ENCODE measurements at places on chromosomes 13 and 19.

- no peak for DNase-seq
These were observed 27.7 kb downstream of the TMEM161A start for GRCh38 chr19:19110410-19111135.

GRCh38 chr13:43785650-43786471, 911 bp downstream of the ENOX1 start:
- no peak for DNase-seq

DNA sequence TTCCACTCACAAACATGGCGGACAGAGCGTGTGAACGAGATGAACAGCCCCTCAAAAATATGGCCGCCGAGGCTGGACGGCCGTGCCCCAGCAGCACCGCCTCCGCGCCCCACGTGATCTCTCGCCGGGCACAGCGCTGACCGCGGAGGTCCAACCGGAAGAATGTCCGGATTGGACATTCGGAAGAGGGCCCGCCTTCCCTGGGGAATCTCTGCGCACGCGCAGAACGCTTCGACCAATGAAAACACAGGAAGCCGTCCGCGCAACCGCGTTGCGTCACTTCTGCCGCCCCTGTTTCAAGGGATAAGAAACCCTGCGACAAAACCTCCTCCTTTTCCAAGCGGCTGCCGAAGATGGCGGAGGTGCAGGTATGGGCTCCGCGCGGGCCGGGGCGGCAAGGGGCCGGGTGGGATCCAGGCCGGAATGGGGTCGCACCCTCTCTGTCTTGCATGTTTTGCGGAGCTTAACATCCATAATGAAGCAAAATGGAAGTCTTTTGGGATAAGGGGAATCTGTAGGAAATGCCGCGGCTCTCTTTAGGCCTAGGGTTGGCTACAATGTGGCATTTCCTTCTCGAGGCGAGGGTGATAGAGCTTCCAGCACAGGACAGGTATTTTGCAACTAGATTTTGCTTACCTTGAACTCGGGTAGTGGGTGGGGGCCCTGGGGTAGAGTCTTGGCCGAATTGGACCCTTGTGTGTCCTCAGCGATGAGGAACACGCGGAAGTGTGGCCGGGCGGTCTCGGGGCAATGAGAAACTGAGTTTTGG, at the start of gene RPL13A:
Gene RPL13A (plus strand): TSS at position 332 of the 769 bp plus-strand sequence. CDS start 22 bp downstream, at position 354.
- peak; percentile 100 for DNase-seq

- DNase-seq = peak; percentile 99
These were observed at the start of gene AKAP8L for GRCh38 chr19:15418579-15419412. TSS of gene AKAP8L (minus strand) at chr19:15418988. CDS start at chr19:15418923, 65 bp downstream.

- no peak for DNase-seq
These were observed 9.1 kb downstream of the MYDGF start for GRCh38 chr19:4660993-4661392.

DNA sequence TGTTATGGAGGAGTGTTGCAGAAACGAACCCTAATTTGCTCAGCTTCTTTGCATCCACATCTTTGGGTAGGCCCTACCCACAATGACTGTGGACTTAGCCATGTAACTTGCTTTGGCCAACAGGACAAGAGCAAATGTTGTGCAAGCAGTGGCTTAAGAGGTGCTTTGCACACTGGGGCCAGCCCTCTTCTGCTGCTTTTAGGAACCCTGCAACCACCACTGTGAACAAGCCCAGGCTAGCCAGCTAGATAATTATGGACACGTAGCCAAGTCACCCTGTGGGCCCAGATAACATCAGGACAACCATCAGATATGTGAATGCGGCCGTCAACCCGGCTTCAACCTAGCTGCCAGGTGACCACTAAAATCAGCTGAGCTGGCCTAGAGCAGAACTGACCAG, 17.1 kb downstream of the C19orf47 start:
- no peak for DNase-seq

- DNase-seq = no peak
These were observed 302.7 kb downstream of the DNAJC15 start for GRCh38 chr13:43326100-43326499.

- DNase-seq = no peak
These were observed 529.4 kb upstream of the HTR2A start for GRCh38 chr13:47426126-47426849.

DNA sequence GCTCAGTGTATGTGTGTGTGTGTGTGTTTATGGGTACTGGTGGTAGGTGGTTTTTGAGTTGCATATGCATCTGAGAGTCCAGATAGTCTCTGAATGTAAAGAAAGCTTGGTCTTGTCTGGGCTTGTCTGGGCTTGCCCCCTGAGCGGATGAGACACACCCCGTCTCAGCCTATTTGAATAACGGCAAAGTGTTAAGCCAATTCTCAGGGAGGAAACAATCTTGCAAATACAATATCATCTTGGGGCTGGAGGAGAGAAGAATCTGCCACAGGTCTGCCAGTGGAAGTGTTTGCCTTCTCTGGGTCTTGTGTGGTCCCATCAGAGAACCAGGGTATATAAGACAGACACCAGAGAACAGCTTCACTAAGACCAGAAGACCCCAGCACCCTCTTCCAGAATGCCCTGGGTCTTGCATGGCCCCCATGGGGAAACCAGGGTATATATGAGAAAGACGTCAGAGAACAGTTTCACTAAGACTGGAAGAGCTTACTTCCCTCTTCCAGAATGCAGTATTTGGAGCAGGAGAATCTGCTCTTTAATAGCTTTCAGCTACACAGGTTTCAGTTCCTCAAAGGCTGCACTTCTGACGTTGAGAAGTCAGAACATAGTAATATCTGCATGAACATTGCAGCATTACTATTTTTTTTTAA, 13.3 kb downstream of the CD70 start:
- DNase-seq = no peak

DNA sequence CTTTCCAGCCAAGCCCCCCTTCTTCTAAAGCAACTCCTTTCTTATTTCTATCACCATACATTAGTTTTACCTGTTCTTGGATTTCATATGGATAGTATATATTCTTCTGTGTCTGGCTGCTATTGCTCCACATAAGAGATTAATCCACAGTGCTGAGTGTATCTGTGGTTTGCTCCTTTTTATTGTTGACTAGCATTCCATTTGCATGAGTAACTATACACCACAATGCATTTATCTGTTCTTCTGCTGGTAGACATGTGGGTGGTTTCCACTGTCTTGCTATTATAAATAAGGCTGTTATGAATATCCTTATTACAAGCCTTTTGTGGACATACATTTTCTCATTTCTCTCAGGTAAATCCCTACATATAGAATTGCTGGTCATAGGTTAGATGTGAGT, 138.2 kb downstream of the SLC7A1 start:
- no peak for DNase-seq

DNA sequence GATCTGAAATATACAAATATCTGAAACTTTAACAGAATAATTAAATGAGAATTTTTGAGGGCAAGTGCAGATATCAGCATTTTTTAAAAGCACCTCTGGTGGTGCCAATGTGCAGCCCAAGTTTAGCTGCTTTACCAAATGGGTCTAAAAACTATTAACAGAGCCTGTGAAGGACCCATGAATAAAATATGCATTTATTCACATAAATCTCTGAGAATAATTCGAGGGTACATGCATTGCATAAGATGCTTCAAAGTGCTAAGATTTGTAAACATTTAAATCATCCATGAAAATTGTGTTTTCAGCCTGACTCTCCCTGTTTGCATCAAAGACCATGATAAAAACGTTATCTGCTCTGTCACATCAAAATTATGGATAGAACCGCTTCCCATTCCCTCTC, 47.1 kb upstream of the TNFSF11 start:
- no peak for DNase-seq

- DNase-seq = no peak
These were observed 525.6 kb downstream of the DCT start for GRCh38 chr13:93953841-93954240.

DNA sequence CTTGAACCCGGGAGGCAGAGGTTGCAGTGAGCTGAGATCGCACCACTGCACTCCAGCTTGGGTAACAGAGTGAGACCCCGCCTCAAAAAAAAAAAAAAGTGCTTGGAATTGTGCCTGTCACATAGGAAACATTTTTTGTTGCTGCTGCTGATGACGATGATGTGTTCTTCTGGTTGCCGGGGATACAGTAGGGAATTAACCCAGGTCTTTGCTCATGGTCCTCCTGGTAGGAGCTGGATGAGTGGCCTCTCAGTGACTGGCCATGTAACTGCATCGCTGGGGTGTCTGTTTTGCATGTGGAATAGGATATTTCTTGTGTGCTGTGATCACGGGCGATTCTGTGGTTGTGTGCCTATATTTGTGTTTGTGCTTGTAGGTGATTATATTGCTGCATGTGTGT, 4.7 kb upstream of the CNFN start:
- no peak for DNase-seq

- no peak for DNase-seq
These were observed 1.8 kb upstream of the NEK5 start for GRCh38 chr13:52130641-52131040.

GRCh38 chr13:33340631-33341030, 55.1 kb upstream of the STARD13 start:
- DNase-seq = no peak

GRCh38 chr19:38056646-38057045, 149.6 kb downstream of the SIPA1L3 start:
- no peak for DNase-seq

DNA sequence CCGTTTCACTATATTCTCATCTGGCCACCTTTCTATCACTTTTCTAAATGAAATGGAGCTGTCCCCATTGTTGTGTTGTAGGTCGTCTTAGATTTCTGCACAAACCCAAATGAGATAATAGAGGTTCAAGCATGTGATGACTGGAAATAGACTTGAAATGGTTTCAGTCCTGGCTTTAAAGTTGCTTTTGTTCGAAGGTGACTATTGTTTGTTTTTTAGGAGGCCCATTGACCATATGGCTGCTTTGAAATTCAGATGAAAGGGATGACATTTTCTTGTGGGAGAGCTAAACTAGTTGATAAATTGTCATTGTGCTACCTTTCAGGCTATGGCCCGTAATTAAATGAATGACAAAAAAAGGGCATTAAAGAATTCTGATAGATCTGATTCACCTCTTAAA, 583.7 kb downstream of the GPC6 start:
- no peak for DNase-seq

DNA sequence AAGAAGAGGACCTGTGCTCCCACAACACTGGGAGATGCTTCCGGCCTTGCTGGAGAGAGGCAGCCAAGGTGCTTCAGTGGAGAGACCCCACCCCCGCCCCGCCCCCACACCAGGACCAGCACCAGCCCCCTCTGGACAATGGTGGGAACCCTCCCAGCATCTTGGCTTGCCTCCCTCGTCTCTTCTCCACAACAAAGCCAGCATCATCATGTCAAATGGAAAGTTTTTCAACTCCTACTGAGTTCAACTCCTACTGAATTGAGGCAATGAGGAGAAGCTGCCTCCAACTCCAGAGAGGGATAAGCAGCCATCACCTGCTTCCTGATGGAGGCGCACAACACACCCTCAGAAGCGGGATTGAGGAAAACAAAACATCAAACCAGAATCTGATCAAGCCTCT, 12.8 kb downstream of the DEDD2 start:
- DNase-seq = no peak

All from central memory CD4-positive, alpha-beta T cell (primary cell).